ENCODE measurements at places on chromosomes 16 and 17.

DNA sequence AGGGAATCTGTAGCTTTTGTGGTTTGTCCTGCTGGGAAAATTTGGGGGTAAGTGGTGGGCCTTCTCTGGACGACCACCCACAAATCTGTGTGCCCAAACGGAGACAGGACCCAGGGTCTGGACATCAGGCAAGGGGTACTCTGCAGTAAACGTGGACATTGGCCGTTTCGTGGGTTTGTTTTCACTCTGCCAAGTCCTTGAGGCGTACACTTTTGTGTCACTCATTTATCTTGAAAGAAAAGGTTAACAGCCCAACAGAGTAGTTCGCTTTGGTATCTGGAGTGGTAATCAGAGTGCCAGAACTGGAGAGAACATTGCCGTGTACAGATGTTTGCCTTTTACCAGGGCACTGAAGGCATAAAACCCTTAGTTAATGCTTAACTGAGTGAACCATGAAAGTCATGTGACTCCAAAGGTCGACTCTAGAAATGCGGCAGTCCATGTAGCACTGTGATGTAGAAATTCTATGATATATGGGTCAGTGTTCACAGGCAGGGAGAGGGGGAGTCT lies 15.4 kb downstream of the NAA60 start:
- peak overlapping the region; percentile 89 for H3K4me3 ChIP-seq
- peaks cover 39% of the 10 kb centered on the region for H3K4me1 ChIP-seq
- no peaks in the 10 kb centered on the region for H3K36me3 ChIP-seq
- H3K27ac ChIP-seq: peak overlapping the region; percentile 91
- no peak for DNase-seq

GRCh38 chr16:27408012-27408601 lies 6.1 kb downstream of the IL21R start:
- no peaks in the 10 kb centered on the region for H3K36me3 ChIP-seq
- DNase-seq: no peak
- H3K27me3 ChIP-seq: no peaks in the 10 kb centered on the region
- H3K27ac ChIP-seq: no peak overlapping the region

DNA sequence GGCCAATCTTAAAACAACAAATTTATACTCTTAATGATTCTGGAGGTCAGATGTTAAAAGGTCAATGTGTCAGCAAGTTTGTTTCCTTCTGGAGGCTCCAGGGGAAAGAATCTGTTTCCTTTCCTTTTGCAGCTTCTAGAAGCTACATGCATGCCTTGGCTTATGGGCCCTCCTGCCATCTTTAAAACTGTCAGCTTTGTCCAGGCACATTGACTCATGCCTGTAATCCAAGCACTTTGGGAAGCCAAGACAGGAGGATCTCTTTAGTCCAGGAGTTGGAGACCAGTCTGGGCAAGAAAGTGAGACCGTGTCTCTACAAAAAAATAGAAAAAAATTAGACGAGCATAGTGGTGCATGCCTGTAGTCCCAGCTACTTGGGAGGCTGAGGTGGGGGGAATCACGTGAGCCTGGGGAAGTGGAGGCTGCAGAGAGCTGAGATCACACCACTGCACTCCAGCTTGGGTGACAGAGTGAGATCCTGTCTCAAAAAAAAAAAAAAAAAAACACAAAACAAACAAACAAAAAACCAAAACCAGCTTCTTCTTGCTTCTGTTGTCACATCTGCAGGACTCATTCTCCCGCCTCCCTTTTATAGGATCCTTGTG lies 58.3 kb downstream of the NOS2 start:
- no peaks in the 10 kb centered on the region for H3K36me3 ChIP-seq
- no peak for DNase-seq
- no peak overlapping the region for H3K4me3 ChIP-seq
- H3K27me3 ChIP-seq: no peaks in the 10 kb centered on the region

DNA sequence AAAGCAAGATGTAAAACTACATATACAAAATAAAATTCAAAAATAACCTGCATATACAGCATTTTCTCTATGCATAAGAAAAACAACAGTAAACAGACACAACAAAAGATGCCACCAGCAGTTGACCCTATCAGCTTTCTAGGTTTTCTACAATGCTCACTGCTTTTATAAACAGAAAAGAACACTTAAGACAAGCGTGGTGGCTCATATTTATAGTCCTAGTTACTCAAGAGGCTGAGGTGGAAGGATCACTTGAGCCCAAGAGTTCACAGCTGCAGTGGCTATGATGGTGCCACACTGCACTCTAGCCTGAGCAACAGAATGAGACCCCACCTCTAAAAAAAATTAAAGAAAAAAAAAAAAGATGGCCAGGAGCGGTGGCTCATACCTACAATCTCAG lies 46.5 kb upstream of the ATP2A3 start:
- H3K27me3 ChIP-seq: no peaks in the 10 kb centered on the region
- H3K36me3 ChIP-seq: peaks cover 52% of the 10 kb centered on the region
- H3K4me1 ChIP-seq: no peaks in the 10 kb centered on the region
- no peak overlapping the region for H3K27ac ChIP-seq

DNA sequence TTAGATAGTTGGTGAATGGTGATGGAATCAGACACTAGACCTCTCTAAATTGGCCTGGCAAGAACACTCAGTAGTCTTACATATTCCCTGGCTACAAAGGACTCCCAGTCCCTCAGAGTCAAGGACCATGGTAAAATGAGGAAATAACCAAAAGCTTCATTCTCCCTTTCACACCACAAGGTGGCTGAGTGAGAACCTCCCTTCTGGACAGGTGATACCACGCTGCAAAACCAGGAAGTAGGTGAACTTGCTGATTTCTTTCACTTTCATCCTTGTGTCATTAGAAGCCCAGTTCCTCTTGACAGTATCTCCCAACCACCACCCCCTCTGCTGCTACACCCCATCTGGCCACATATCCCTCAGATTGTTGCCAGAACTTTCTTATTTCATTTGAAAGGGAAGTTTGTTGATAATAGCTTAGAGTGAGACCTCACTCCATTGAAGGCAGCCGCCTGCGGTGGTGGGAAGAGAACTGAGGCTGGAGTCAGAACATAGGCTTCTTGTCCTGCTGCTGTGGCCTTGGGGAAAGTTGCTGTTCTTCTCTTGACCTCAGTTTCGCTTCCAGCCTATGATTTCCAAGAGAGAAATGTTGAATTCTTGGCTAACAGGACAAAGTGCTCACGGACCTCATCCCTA lies 290.6 kb upstream of the CCL2 start:
- no peaks in the 10 kb centered on the region for H3K36me3 ChIP-seq
- DNase-seq: no peak
- peaks cover 2% of the 10 kb centered on the region for H3K4me1 ChIP-seq

DNA sequence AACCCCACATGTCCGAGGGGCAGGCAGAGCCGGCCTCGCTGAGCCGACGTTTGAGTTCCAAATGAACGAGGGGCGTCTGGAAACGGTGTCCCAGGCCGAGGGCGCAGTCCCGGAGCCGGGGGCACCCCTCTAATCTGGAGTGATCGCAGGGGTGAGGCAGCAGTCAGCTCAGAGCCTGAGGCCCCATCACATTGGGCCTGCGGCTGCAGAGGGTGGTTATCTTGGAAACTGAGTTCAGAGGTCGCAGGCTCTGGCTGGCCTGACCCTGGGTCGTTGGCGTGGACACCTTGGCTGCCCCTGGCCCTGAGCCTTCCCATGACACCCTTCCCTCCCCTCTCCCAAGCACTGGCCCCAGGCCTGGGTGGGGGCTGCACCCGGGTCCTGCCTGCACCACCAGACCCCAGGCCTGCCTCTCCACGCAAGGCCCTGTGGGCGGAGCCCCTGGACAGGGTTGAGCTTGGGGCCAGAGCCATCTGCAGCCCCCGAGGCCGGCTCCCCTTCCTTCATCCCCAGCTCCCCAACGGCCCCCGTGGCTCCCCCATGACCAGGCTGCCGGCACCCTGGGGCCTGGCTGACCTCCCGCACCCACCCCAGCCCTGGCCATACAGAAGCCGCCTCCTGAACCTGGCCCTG lies 45.6 kb downstream of the ZFPM1 start:
- peak overlapping the region; percentile 12 for H3K27ac ChIP-seq
- H3K36me3 ChIP-seq: no peaks in the 10 kb centered on the region
- peaks cover 31% of the 10 kb centered on the region for H3K4me1 ChIP-seq
- H3K4me3 ChIP-seq: no peak overlapping the region
- no peaks in the 10 kb centered on the region for H3K27me3 ChIP-seq
- DNase-seq: no peak

DNA sequence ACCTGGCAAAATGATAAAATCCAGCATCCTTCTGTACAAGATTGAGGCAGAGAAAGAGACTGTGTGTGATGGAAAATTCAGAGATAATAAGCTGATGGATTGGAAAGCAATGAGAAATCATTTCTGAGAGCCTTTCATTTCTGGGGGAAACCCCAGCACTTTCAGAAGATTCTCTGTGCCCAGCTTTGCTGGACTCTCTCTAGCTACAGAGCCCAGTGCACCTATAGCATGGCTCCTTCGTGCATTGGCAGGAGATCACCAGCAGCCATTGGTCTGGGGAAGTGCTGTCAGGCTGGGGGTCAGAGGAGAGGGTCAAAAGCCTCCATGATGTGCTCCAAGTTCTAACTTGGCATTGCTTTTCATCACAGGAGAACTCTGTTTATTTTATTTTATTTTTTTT lies 259.9 kb downstream of the SOX9 start:
- H3K36me3 ChIP-seq: no peaks in the 10 kb centered on the region
- no peaks in the 10 kb centered on the region for H3K27me3 ChIP-seq
- no peaks in the 10 kb centered on the region for H3K4me1 ChIP-seq
- H3K27ac ChIP-seq: no peak overlapping the region

DNA sequence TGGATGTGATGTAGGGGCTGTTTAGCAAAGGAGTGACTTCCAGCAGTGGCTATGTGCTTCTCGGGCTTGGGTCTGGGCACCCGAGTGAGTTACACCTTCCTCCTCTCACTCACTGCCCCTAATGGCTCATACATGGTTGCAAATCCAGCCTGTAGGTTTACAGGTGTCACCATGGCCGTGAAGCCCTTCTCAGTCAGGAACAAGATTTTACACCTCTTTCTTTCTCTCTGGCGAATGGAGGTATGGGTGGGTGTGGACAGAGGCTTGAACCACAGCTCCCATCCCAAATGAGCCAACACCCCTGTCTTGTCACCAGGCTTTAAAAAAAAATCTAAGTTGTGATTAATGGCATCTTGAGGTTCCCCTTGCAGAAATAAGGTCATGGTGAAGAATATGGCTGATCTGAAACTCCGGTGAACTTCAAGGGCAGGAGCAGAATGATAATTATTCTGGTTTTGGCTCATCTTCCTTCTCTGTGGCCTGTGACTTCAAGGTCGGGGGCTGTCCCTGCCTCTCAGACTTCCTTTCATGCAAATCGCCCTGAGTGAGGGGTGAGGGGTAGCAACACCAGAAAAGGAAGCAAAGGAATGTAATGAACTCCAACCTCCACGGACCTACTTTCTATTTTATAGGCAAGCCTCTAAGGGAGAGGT lies 331.2 kb downstream of the MAF start:
- H3K4me3 ChIP-seq: no peak overlapping the region
- no peak for DNase-seq
- H3K27me3 ChIP-seq: no peaks in the 10 kb centered on the region
- H3K27ac ChIP-seq: no peak overlapping the region
- no peaks in the 10 kb centered on the region for H3K36me3 ChIP-seq

GRCh38 chr16:65896448-65897153 lies 469.9 kb upstream of the CDH5 start:
- no peak for DNase-seq
- peak overlapping the region; percentile 96 for H3K27ac ChIP-seq

- H3K4me1 ChIP-seq: no peaks in the 10 kb centered on the region
- no peaks in the 10 kb centered on the region for H3K36me3 ChIP-seq
- no peak overlapping the region for H3K4me3 ChIP-seq
- no peak overlapping the region for H3K27ac ChIP-seq
Observed at GRCh38 chr16:11190588-11191560, 65.1 kb downstream of the SOCS1 start.

GRCh38 chr16:86806838-86807351 lies 228.5 kb downstream of the FOXL1 start:
- H3K36me3 ChIP-seq: no peaks in the 10 kb centered on the region
- H3K4me1 ChIP-seq: no peaks in the 10 kb centered on the region
- H3K27me3 ChIP-seq: peaks cover 4% of the 10 kb centered on the region
- no peak for DNase-seq

DNA sequence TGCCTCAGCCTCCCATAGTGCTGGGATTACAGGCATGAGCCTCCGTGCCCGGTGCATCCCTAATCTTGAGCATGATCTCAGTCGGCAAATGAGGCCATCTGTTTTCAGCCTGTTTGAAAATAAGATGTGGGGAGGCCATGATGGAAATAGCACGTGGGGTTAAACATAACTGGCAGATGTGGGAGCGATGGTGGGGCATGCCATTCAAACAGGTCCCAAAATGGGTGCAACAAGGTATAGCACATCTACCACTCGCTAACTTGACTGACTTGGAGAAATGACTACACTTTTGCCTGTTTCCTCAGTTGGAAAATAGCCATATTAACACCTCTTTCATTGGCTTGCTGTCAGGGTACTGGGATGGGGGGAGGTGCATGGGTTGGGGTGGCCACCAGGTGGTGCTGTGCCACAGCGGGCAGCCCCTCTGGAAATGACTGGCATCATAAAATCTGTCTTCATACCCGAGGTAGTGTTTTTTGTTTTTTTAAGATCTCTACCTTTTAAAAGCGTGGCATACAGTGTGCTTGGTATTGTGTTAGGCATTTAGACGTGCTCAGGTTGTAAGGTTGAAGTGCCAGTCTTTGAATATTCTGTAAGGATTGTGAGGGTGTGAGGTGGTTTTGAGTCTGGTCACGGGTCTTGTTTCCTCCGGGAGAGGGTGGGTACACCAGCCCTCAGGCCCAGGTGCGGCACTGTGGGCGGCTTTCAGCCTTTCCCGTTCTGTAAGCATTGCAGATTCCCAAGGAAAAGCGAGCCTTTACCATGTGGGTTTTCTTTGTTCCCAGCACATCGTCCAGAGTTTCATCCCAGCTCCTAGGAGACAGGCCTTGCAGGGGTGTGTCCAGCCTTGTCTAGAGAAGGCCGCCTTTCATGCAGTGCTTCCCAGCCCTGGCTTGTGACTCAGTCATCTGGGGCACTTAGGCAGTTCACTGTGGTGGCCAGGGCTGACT lies 2.9 kb upstream of the TTYH2 start:
- DNase-seq: peak; percentile 79
- peaks cover 33% of the 10 kb centered on the region for H3K36me3 ChIP-seq
- peaks cover 40% of the 10 kb centered on the region for H3K4me1 ChIP-seq

GRCh38 chr16:88456356-88457292 lies 3.5 kb downstream of the ZFPM1 start:
- H3K27ac ChIP-seq: peak overlapping the region; percentile 68
- H3K4me1 ChIP-seq: peaks cover 57% of the 10 kb centered on the region
- no peak for DNase-seq
- H3K27me3 ChIP-seq: no peaks in the 10 kb centered on the region
- H3K36me3 ChIP-seq: peaks cover 4% of the 10 kb centered on the region

Measured in liver (tissue), 10 donors.